Bronchial epithelial cell (primary cell): ENCODE measurements at places on chromosomes 2 and 18.

DNA sequence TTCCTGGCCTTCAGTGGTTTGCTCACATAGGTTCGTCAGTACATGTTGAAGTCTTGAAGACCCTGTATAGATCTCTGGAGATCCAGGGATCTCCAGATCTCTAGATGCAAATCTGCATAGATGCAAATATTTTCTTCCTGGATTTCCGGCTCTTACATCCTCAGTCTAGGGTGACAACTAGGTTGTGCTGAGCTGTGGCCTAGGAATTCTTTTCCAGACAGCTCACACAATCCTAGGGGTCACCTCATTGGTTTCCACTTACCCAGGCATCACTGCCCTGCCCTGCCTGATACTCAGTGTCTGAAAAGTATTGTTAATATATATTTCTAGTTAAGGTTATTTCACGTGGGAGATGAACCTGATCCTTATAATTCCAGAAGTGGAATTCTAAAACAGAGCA is 105.1 kb upstream of the TTC27 start:
- no peak for DNase-seq

GRCh38 chr2:158045362-158045761 is 56.3 kb upstream of the UPP2 start:
- DNase-seq: no peak

DNA sequence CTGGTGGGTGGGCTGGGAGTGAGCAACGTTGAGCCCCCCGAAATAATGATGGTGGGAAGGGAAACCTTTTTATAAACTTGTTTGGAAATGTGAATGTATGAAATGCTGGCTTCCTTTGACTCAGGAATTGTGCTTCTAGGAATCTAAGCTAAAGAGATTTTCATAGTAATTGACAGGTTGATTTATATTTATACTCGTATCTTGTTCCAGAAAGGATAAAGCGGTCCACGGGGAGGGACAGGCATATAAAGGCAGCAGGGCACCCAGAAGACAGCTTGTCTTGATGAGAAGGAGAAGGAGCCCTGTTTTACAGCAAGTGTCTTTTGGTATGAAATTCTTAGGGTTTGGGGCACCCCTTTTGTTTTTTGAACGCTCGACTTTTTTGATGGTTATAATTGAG is 157.8 kb downstream of the AGAP1 start:
- DNase-seq: no peak

- no peak for DNase-seq
Observed at GRCh38 chr2:133531382-133531781, 36.9 kb downstream of the NCKAP5 start.

- no peak for DNase-seq
Observed at GRCh38 chr2:210337159-210337558, 22.2 kb upstream of the MYL1 start.

- peak; percentile 40 for DNase-seq
Observed at GRCh38 chr2:138846216-138846821, 66.1 kb upstream of the NXPH2 start.

DNA sequence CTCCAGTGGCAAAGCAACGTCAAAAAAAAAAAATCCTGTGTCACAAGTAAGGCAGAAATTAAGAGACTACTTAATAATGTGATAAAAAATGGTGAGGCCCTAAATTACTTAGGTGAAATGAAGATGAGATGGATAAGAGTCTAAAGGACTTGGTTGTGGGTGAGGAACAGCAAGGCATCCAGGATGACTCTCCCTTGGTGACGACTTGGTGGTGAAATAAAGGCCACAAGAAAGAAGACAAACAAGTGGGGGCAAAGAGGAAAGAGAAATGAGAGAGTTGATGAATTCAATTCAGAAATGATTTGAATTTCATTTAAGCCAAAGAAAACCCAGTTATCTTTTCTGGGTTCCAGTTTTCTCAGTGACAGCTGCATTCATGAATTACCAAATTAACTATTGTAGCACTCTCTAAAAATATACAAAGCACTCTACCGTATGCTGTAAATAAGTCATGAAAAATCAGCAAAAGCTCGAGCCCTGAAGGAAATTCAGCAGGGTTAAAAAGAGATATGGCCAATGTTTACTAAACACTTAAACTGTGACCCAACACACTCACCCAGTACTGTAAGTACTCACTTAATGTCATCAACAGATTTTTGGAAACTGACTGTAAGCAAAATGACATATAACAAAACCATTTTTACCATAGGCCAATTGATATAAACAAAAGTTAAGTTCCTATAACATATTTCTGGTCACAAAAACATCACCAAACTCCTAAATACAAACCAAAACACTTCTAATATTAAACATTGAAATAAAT is 1.4 kb downstream of the METTL8 start:
- DNase-seq: no peak

DNA sequence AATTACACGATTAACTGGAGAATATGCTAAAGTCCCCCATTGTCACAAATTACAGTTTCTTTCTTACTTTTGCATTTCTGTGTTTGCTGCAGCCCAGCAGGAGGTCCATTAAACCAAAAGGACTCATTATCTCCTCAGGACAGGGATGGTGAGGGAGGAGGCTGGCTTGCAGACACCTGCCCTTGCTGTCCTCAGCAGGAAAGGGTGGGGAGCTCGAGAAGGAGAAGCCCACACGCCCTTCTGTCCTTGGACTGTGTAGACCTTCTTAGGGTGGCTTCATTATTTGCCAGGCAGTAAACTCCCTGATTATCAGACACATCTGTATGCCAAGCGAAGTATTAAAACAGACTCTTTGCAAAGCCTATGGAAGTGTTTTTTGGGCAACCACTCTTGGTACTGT is 196.0 kb downstream of the LDLRAD4 start:
- DNase-seq: no peak

DNA sequence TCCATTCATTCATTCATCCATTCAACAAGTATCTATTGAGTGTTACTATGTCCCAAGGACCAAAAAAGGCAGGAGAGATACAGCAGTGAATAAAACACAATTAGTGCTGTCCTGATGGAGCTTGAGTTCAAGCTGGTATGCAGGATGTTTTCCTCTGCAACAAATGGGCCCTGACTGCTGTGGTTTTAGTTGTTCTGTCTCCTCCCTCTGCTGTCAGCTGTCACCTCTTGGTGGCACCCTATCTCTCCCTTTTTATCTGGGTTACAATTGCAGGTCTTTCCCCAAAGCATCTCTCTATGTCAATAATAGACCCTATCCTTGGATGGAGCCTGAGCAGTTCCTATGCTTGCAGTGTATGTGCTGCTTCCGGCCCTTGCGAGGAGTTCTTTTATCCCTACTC is 304.8 kb downstream of the PDE11A start:
- DNase-seq: no peak

DNA sequence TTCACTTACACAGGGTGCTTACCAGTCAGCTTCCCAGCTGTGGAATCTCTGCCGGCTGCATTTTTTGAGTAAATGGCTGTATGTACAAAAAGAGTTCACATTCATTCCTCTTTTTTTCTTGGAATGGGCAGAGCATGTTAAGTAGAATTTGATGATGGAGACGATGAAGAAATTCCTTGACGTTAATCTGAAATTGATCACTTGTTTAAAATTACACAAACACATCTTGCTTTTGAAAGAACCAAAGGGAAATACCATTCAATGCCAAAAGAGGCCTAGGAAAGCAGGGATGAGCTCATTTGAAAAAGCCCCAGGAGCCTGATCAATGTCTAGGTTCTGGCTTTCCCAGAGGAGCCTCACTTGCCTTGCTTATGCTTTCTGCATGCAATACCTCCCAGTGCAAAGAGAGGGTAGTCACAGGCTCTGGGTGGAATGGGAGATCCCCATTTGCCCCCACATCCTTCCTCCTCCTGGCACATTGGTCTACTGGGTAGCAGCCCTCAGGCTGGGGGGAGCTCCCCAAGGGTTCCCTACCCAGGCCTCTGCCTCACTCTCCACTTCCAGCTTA is 12.3 kb upstream of the SMAD7 start:
- DNase-seq: no peak

GRCh38 chr2:11490194-11490593 is 24.2 kb upstream of the E2F6 start:
- DNase-seq: no peak
